ENCODE measurements at places on chromosomes 11 and 22.

DNA sequence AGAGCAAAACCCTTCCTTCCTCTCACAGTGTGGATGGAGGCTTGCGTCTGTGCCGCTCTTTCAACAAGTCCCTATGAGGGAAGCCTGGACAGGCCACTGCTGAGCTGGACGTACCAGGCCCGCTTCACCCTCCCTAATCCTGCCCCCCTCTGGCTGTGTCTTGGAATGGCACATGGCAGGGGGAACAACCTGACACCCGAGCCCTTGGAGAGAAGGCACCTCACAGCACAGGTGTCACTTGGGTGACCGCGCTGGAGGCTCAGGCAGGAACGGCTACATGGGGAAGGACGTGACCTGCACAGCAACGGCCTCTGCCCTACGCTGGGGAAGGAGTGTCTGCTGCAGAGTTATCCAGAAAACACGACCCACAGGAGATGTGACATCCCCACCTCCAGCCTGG is 11.0 kb downstream of the CARS1 start:
- no peak for DNase-seq

DNA sequence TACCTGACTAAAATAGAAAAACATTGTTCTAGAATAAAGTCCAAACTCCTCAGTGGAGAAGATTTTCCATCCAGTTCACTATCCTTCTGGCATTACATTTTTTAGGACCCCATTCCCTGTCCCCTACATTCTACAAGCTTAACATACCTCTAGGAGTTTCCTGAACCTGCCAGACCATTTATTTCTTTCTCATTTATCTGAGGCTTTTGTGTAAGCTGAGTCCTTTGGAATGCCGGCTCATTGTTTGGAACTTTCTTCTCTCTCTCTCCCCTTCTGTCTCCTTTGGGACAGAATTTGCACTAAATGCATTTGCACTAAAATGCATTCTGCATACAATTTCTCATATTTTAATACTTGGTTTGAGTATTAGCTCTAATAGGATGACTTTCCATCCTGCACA is 393.0 kb upstream of the ANO3 start:
- no peak for DNase-seq

DNA sequence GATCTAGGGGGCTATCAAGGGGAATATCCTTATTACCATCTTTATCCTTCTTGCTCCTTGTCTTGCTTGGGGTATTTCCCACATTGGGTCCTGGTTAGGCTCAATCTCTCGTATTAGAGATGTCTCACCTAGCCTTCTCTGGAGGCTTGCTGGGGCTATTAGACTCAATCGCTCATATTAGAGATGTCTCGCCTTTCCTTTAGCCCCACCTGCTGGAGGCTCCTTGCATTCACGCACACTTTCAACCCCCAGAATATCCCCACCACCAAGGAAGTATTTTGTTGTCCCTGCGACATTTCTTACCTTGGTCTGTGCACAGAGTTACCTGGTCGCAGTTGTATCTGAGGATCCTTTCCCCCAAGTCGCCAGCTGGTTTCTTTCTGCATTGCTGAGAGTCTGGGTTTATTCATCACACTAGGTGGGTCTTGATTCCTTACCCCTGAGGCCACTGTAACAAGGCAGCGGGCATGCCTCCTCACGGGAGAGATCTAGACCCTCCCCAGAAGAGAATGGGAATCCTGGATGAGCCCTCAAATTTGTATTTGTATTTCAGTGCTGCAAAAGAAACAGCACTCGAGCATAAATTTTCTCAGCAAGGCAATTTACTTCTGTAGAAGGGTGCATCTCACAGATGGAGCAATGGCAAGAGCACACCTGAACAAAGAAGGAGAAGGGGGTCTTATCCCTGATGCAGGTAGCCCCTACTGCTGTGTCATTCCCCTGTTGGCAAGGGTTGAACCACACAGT is 15.9 kb upstream of the HYLS1 start:
- no peak for DNase-seq

DNA sequence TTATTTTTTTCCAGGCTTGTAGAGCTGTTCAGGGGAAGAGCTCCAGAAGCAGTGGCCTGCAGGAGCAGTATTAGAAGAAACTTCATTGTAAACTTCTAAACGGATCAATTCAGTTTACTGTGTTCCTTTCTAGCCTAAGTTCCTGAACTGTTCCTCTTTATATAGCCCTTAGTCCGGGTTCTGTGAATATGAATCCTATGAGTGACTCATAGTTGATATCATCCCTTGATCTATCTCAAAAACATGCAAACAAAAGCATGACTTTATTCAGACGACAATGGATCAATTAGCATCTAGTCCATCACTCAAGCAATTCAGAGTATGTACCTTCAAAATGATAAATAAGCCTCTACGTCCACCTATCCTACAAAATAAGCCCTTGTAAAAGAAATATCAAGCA is at the start of gene MMP12:
Gene MMP12 (minus strand): TSS at position 131 of the 400 bp plus-strand sequence. CDS start 45 bp downstream, at position 86.
- DNase-seq: no peak

GRCh38 chr11:94543695-94544645 is at the start of gene FUT4:
Gene FUT4, plus strand, starts transcription at chr11:94543921. Its CDS starts 213 bp downstream, at chr11:94544134.
- peak; percentile 46 for DNase-seq

- DNase-seq: no peak
These were observed 8.4 kb downstream of the XBP1 start for GRCh38 chr22:28791841-28792490.

- no peak for DNase-seq
These were observed 66.5 kb downstream of the DBX1 start for GRCh38 chr11:20093775-20094174.

DNA sequence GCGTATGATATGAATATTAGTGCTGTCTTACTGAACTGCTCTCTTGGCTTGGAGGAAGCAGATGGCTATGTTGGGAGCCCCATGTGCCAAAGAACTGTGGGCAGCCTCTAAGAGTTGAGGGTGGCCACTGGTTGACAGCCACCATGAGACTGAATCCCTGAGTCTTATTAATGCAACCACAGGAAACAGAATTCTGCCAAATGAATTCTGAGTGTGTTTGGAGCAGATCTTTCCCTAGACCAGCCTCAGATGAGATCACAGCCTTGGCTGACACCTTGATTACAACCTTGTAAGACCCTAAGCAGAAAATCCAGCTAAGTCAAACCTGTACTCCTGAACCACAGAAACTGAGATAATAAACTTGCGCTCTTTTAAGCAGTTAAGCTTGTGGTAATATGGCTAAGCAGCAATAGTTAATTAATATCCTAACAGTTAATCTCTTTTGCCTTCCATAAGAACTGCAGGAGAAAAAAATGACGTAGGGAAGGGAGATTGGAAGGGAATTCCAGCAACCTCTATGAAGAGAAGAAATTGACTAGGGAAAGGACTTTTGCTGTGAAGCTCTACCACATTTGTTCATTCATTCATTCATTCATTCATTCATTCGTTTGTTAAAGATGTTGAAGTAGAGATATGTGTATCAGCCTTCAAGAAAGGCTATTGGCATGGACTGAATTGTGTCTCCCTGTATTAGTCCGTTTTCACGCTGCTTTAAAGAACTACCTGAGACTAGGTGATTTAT is 26.8 kb downstream of the ADM start:
- no peak for DNase-seq

DNA sequence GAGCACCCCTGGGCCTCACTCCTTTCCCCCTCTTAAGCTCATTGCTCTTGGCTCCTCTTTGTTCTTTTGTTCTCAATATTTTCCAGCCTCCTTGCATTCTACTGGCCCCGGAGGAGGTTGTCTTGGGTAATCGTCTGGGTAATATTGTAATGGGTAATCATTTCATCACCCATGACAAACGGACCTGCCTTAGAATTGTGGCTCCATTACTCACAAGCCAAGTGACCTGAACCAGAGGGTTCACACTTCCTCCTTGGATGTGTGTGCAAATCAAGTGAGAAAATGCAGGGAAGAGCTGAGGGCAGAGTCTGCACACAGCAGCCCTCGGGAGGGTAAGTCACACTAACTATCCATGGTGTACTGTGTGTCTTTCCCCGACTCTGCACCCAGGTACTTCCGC is 305.0 kb downstream of the BUD13 start:
- no peak for DNase-seq

- DNase-seq: peak; percentile 30
These were observed 73.7 kb downstream of the SCN3B start for GRCh38 chr11:123580557-123581275.

- no peak for DNase-seq
These were observed 30.9 kb downstream of the MICAL2 start for GRCh38 chr11:12141283-12141682.

- no peak for DNase-seq
These were observed 124.4 kb downstream of the TEAD1 start for GRCh38 chr11:12798609-12799011.

GRCh38 chr11:27968461-27968860 is 139.5 kb downstream of the KIF18A start:
- DNase-seq: no peak

- DNase-seq: no peak
These were observed 200.7 kb upstream of the NCAM1 start for GRCh38 chr11:112760396-112761059.

DNA sequence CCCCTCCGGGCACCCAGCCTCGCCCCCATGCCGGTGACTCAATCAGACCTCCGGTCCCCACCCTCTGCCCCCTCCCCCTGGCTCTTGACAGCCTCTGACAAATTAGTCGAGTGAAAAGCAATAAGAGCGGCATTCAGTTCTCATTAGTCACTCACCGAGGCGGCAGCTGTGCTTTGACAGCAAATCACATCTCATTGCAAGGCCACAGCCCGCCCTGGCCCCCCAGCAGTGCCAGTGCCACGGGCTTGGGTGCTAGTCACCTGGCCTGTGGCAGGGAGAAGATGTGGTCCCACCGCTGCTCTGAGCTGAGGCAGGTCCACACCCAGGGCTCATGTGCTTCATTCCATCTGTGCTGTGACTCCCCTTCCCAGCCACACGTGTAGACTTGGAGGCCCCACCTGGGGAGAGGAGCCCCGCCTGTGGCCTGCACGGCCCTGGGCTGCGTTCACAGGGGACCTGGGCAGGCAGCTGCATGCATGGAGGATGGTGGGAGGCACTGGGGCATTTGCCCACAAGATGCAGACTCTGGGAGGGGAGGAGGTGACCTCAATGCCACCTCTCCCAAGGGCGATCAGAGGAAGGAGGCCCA is 7.4 kb upstream of the TH start:
- no peak for DNase-seq
